ENCODE measurements at places on chromosomes 7 and 10. TPM values are rescaled to one million over a fixed set of nuclear protein-coding genes. Genes with fewer than 3 reads are reported as not detected.

ADAMTS14 gene
- 0.96 TPM for total RNA-seq

PIK3CG gene
- total RNA-seq, result 0.60 TPM

MXI1 gene
- 73.7 TPM for total RNA-seq

CHN2 gene
- 16.4 TPM for total RNA-seq

GPR15LG gene
- total RNA-seq, result 262 TPM

CYREN gene
- 88.3 TPM for total RNA-seq

DNA sequence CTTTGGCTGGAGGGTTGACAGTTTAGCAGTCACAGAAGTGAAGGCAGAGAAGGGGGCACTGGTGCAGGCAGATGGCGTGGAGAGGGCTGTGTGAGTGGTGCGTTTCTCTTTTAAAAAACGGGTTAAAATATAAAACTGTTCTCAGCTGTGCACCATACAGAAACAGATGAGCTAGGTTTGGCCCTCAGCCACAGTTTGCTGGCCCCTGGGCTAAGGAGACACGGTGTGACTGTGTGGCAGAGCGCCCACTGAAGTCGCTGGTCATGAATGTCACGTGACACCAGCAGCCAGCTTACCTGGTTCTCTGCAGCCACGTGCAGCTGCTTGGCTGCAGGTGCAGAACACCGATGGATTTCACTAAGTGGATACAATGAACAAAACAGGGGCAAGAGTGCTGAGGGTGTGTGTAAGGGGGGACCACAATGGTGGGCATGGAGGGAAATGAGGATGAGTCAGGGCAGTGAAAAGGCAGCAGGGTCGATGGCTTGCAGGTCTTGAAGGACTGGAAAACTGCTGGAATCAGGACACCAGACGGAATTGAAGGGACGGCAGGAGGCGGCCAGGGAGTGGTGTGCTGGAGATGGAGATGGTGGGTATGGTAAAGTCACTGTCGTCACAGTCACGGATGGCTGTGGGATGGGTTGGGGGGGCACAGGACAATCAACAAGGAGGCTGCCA, 7.4 kb downstream of the ZNF746 start:
- no peak for DNase-seq

DNA sequence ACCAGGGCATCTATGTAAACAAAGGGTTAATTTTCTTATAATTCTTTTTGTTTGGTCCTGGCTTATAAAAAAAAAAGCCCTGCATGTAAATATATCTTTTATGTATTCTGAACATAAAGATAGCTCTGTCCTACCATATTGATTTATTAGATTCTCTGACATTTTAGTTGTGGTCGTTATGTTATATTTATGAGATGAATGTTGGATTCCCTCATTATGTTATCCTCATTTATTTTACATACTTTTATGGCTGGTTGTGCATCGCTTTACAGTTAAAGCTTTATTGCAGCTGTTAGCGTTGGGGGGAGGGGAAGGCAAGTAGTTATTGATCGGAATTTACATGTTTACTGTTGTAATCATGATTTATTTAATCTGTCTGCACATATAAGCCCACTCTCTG, 431.5 kb downstream of the LRMDA start:
- no peak for DNase-seq

DNA sequence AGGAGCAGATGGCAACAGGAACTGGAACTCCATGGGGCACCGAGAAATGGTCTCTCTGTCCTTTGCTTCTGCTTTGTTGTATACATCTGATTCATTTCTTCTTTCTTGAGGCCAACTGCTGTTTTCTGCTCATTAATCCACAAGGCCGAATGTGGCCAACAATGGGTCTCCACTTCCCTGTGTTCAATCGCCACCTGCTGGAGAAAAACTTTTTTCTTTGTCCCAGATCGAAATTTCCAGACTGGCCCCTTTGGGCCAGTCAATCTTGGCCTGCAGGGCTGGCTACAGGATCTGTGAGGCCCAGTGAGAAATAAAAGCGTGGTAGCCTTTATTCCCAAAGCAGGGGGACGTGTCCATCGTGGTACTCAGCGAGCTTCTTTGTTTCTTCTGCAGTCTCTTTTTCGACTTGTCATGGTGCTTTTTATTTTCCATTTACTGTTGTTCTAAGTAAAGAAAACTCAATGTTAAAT, 58.8 kb downstream of the PARP12 start:
- peak; percentile 19 for DNase-seq

- no peak for DNase-seq
Measured at GRCh38 chr7:92292981-92293380, 47.2 kb downstream of the ANKIB1 start.

GRCh38 chr7:81300753-81301152, 381.9 kb upstream of the SEMA3C start:
- DNase-seq, result no peak

GRCh38 chr10:67550838-67551402, 145.1 kb downstream of the CTNNA3 start:
- DNase-seq, result no peak

DNA sequence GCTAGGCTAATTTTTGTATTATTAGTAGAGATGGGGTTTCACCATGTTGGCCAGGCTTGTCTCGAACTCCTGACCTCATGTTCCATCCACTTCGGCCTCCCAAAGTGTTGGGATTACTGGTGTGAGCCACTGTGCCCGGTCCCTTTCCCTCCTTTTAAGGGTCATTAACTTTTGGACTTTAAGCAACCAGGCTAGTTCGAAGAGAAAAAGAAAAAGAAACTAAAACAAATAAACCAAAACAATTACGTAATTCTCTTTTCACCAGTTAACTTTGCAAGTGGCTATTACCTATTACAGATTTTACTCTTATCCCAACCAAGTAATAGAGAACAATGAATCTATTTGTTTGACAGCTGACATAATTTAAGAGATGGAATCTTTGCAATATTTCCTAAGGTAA, 72.8 kb upstream of the SEMA3C start:
- DNase-seq, result no peak

- DNase-seq, result no peak
Measured at GRCh38 chr7:26319636-26320035, 28.0 kb downstream of the SNX10 start.

GRCh38 chr7:117485118-117485620, 5.3 kb downstream of the CFTR start:
- DNase-seq, result no peak

DNA sequence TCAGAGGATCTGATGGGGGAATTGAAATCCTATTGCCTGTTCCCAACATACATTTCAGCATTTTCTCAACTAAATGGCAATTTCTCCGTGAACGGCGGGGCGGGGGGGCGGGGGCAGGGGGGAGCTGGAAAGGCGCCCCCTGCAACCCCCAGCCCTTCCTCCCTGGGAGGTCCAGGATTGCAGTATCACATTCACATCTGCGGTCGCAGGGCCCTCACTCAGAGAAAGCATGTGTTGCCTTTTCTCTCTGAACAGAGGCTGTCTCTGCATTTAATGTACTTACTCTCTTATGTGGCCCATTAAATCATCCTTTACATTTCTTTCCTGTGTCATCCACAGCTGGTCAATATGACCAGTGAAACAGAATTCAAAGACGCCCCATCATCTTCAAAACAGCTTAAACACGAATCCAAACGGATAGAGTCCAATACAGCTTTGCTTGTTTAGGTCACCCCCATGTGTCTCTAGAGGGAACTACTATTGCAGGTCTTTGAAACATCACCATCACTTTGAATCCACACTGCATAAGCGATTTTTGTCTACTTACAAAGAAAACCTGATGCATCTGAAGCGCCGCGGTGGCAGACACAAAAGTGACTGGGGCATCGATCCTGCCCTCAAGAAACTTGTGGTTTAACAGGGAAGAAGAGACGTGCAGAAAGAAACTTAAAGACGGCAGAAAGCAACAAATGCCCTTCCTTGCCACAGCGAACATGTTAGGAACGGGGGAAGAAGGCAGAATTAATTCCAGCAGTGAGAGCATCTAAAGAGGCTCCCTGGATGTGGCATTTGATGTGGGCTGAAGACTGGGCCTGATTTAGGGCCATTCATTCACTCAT, 17.0 kb upstream of the ECHDC3 start:
- no peak for DNase-seq

DNA sequence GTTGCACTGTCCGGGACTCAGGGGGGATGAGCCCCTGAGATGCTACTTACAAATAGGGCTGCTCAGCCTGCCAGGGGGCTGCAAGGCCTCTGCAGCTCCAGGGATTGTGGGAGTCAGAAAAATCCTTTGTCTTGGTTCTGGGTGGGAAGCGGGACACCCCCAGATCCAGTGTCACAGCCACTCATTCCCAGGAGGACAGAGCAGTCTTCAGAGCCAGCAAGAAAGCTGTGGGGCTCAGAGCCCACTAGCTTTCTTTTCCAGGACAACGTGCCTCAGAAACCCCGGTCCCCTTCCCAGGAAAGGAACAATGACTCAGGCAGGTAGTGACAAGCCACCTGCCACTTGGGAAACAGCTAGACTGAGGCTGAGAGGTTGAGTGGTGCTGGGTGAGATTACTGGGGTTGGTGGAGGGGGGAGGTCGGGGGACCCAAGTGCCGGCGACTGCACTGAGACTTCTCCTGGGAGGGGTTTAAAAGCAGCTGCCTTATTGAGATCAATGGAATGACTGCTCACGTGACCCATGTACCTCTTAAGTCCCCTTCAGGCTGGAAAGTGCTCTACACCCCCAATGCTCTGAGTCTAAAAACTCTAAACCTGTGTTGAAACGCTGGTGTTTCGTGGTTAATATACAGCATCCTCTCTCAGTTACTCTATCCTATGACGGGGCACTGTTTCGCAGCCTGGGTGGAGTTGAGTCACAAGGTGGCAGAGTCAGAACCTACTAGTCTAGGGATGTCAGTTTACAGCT, 123.6 kb downstream of the UBE2H start:
- no peak for DNase-seq

DNA sequence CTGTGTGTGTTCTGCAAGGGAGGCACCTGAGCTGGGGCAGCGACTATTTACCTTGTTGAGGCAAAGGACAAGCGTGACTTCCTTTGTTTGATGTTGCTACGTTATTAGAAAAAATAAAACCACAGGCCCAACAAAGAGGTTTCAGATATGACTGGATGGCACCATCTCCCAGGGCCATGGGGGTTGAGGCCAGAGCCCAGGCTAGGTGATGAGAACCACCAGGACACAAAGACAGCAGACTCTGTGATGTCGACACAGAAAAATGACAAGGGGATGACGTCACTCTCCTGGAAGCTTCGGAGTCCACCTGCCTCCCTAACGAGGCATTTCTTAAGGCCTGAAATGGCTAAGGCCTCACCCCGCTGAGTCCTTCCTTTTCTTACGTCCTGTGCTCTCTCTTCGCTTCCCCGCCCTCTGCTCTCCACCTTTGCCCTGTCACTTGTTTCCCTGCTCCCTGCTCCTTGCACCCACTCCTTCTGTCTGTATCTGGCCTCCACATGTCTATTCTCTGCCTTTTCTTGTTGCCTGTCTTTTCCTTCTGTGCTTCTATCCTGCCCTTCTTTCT, 83.0 kb upstream of the ADRB1 start:
- peak; percentile 83 for DNase-seq

DNA sequence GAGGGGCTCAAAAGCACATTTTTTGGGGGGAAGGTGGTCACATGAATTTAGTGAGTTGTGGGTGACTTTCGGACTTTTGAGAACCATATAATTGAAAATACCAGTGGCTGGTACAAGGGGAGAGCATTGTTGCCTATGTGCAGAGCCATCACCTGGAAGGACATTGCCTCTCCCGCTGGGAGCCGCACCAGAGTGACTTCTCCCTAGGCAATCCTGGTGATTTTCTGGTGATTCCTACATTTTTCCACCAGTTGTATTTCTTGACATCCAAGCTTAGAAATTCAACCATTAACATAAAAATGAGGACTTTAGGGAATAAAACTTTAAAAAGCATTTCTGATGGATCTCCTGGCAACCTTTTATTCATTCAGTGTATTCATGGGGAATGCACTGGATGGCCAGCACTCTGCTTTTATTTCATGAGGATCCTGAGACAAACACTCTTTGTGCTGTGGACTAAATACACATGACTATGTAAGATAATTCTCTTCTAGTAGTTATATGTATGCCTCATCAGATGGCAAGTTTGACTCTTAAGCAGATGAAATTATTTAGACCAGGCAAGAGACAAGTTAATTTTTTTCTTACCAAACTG, 41.8 kb upstream of the MKI67 start:
- no peak for DNase-seq

GRCh38 chr10:89741126-89741762, 39.9 kb downstream of the KIF20B start:
- DNase-seq, result no peak

DNA sequence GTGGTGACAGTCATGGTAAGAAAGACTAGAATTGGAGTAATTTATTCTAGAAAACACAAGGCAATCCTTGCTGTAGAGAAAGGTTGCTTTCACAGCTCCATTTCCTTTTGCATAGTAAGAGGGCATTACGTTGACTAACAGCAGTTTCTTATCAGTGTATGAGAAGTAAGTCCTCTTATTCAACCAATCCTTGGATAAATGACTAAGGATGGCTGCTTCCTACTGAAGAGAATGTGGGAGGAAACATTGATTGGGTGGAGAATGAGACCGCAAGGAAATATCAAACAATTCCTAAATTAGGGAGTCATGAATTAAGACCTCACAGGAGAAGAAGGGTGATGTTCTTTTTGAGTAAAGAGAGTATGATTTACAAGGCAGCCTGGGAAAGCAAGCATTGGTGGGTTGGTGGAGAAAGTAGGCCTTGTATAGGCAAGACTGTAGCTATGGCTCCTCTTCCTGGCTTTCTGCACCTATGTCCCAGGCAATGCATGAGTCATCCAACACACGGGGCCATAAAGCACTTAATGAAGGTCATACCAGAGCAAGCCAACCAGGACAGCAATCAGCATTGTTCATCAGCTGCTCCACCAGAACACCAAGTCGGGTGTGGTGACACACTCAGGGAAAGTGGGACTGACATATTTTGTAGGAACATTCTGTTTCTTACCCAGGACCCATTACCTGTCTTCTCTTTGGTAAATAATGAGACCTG, 5.6 kb downstream of the MGAM start:
- DNase-seq, result peak; percentile 38

GRCh38 chr7:21934808-21935207, 10.9 kb downstream of the CDCA7L start:
- DNase-seq, result no peak

DNA sequence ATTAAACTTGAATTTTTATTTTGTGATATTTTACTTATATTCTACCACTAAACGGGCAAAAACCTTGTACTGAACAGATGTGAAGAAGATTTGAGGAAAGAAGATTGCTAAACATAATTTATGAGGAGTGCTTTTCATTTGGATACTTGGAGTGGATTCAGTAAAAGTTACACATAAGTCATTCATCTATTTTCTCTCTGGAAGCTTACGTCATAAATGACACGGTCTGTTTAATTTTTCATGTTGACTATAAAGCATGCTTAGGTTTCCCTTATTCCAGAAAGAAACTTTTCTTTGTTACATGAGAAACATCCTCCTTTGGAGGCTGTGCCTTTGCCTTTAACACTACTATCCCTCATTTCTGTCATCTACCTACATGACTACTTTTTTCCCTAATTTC, 53.9 kb downstream of the TFEC start:
- DNase-seq, result no peak

- no peak for DNase-seq
Measured at GRCh38 chr10:48819783-48820182, 119.9 kb downstream of the LRRC18 start.

Measured in transverse colon (tissue), 4 donors.